Activated T-helper 1 cell treated with Interleukin-2 at 50 U/mL for 16 hours (primary cell): ENCODE measurements at places on chromosomes 5 and 9.

GRCh38 chr5:101009758-101010519, 106.9 kb upstream of the ST8SIA4 start:
- DNase-seq: no peak

GRCh38 chr5:170554521-170555267, 50.9 kb downstream of the KCNIP1 start:
- no peak for DNase-seq

DNA sequence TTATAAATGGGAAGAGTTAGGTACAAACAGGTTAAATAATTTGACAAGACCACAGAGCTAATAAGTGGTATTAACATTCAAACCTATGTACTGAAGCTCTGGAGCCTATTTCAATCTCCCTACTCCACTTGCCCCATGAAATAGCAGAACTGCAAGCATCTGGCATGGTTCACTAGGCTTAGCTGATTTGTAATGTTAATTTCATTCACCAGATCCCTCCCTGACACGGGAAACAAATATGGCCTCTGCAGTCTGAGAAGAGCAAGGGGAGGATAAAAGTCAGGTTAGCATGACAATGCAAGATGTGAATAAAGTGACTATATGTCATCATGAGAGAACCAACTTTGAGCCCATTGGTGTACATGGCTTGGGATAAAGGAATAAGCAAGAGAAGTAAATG, 428.8 kb downstream of the BRINP1 start:
- no peak for DNase-seq

GRCh38 chr9:137034709-137035506, 3.0 kb upstream of the FUT7 start:
- DNase-seq: peak; percentile 76

GRCh38 chr9:86754581-86755560, 192.4 kb downstream of the GAS1 start:
- DNase-seq: no peak

DNA sequence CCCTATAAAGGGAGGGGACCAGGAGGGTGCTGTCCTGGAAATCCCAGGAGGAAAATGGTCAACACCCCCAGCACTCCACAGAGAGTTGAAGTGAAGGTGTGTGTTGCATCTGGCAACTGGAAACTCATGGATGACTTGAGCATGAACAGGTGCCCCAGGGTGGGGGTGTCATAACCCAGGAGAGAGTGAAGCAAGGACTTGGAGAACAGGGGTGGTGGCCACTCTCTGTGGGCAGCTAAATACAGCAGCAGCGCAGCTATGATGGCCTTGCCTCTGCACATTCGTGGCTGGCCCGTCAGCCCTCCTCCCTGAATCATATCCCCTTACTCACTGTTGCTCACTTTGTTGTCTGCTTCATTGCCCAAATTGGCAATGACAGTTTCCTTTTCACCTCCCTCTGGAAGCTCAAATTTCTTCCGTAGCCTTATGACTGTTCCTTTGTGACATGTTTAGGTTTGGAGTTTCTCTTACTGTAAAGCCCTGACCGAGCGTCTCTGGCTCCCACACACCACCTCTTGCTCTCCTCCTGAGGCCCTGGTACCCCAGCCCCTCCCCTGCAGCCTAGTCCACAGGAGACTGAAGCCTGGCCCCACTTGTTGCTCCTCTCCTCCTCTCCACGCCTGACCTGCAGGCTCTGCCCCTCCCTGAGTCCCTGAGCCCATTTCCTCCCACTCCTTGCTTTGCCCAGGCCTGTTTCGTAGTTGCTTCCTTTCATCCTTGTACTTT, 185.8 kb downstream of the CD180 start:
- DNase-seq: no peak

DNA sequence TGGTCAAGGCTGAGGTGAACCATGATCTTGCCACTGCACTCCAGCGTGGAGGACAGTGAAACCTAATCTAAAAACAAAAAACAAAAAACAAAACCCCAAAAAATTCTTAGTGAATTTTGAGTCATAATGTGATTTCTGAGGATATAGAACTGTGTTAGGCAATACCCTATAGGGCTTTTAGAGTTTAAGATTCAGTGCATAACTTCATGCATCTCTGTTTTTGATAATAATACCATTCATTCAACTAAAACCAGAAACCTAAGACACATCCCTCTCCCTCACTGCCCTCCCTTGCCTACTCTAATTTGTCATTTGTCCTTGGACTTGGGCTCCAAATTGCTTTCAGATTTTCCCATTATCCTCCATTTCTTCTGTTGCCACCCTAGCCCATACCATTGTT, 405.7 kb upstream of the EDIL3 start:
- DNase-seq: no peak

DNA sequence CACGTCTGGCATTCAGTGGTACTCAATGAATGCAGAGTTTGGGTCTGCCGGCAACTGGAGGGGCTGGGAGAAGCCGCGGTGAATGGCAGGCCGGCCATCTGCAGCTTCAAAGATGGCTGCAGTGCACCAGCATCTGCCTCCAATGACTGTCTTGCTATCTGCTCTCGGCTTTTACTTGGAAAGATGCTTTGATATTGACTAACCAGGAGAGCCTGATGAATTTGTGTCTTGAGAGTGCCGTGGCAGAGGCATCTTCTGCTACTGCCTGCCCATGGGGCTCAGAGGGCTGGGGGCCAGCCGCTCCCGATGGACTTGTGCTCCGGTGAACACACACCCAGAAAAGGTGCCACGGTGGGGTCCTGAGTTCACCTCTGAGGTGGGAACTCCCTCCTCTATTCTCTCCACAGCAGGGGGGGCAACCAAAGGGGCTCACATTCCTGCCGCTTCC, 164.5 kb downstream of the COL23A1 start:
- no peak for DNase-seq

DNA sequence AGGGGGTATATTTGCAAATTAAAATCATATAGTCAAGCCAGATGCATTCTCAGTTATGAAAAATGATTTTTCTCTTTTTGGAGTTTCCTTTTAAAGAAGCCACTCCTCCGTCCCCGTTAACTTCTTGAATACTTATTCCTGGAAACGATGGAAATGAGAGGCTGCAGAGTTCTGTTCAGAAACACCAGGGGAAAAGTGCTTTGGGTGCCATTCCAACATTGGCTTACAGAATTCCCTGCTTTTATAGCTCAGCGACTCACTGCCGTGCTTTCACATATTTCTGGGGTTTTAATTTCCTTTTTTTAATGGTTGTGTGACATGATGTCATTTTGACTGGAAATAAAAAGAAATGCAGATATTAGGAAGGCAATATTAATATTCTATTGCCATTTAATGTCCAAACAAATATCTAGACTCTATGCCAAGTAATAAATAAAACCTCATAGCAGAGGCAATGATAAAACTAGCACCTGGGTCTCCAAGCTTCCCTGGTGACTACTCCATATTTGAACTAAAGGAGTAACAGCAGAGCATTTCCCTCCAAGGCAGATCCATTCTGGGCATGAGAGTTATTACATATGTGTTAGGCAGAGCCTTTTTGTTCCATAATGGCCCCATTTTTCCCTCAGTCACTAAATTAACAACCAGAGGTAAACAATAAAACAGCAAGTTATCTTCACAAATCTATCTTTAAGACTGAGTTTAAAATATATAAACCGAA, 363.4 kb downstream of the EBF1 start:
- no peak for DNase-seq

- DNase-seq: no peak
Measured at GRCh38 chr9:80188579-80188978, 616.8 kb downstream of the TLE4 start.

GRCh38 chr9:5988265-5988664, 27.2 kb downstream of the RANBP6 start:
- no peak for DNase-seq
